ENCODE measurements at places on chromosomes 7 and 10.

DNA sequence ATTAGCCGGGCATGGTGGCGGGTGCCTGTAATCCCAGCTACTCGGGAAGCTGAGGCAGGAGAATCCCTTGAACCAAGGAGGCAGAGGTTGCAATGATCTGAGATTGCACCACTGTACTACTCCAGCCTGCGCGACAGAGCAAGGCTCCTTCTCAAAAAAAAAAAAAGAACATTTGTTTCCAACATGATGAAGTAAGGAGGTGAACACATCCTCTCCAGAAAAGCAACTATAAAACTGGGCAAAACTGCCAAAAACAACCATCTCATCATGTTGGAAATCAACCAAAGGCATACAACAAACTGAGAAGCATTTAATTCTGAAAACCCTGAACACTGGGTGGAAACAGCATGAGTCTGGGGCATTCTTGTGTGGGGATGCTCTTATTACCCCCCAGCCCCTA lies 14.3 kb downstream of the PRTFDC1 start:
- no peak for DNase-seq

GRCh38 chr7:2473496-2474180 lies 2.6 kb downstream of the GRIFIN start:
- DNase-seq = no peak

- DNase-seq = no peak
Observed at GRCh38 chr7:572416-573268, 53.0 kb upstream of the PDGFA start.

DNA sequence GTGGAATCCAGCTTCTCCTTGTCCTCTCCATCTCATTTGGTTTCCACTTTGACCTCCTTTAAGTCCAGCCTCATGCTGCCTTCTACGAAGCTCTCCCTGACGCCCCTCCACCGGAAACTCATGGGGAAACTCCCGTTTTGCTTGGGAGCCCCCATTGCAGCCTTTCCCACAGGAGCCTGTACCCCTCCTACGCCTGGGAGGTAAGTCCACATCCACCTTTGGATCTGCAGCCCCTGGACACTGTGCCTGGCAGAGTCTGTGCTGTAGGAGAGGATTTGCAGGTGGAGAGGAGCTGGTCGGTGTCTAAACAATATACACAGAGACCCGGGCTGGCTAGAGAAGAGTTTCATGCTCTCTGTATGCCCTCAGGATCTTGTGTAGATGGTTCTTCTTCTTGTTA lies 296.1 kb downstream of the GLRX3 start:
- no peak for DNase-seq

DNA sequence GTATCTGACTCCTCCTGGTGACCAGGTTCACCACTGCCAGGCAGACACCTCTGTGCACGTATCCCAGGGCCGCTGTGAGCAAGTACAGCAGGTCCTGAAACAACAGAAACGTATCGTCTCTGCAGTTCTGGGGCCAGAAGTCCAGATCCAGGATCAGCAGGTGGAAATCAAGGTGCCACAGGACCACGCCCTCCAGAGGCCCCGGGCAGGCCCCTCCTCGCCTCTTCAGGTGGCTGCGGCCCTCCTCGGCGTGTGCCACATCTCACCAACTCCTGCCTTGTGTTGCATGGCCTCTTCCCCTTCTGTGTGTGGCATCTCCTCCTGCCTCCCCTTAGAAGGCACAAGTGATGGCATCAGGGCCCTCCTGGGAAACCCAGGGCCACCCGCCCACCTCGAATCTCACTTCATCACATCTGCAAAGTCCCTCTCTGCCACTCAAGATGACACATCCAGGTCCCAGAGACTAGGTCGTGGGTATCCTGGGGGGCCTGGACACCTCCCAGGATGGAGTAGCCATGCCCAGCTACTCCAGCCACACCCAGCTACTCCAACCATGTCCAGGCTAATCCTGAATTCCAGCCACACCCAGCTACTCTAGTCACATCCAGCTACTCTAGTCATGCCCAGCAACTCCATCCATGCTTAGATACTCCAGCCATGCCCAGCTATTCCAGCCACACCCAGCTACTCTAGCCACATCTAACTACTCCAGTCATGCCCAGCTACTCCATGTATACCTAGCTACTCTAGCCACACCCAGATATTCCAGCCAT lies 52.6 kb upstream of the DNAAF5 start:
- DNase-seq = no peak

GRCh38 chr7:36625247-36625646 lies 99.0 kb downstream of the AOAH start:
- DNase-seq = no peak

- DNase-seq = no peak
Observed at GRCh38 chr10:120381931-120382330, 75.1 kb upstream of the PLPP4 start.

GRCh38 chr10:124164264-124164663 lies 70.9 kb upstream of the CHST15 start:
- DNase-seq = no peak
